B cell (primary cell): ENCODE measurements at places on chromosomes 12 and 14. TPM values are rescaled to one million over a fixed set of nuclear protein-coding genes. Genes with fewer than 3 reads are reported as not detected.
A peak's percentile ranks its signal among the peaks of the same experiment; 100 is the strongest.

The A2ML1 gene
- total RNA-seq: not detected in 2 replicates

GRCh38 chr14:81464253-81465002 is 64.3 kb upstream of the STON2 start:
- H3K36me3 ChIP-seq: no peaks in the 10 kb centered on the region
- H3K27ac ChIP-seq: peak overlapping the region; percentile 62
- H3K27me3 ChIP-seq: no peaks in the 10 kb centered on the region
- peak overlapping the region; percentile 66 for H3K4me3 ChIP-seq

DNA sequence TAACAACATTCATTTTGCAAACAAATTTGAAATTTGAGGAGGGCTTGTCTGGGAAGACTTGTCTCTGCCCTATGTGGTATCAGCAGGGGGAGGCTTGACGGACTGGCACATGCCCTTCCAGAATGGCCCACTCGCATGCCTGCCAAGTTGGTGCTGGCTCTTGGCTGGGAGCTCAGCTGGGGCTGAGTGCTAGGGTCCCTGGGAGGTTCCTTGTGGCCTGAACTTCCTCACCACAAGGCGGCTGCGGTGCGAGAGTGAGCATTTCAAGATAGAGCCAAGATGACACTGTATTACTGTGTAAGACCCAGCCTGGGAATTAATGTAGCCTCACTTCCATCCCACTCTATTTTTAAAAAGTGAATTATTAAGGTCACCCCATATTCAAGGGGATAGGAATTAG is 271.6 kb upstream of the PLEKHG7 start:
- no peaks in the 10 kb centered on the region for H3K36me3 ChIP-seq
- H3K4me3 ChIP-seq: no peak overlapping the region
- peaks cover 52% of the 10 kb centered on the region for H3K4me1 ChIP-seq
- peak; percentile 60 for DNase-seq

The PSMA6 gene
- total RNA-seq: 70.6 and 86.8 TPM in 2 replicates

- no peaks in the 10 kb centered on the region for H3K36me3 ChIP-seq
- DNase-seq: no peak
- H3K27ac ChIP-seq: no peak overlapping the region
Measured at GRCh38 chr14:52494444-52494843, 57.9 kb downstream of the TXNDC16 start.

DNA sequence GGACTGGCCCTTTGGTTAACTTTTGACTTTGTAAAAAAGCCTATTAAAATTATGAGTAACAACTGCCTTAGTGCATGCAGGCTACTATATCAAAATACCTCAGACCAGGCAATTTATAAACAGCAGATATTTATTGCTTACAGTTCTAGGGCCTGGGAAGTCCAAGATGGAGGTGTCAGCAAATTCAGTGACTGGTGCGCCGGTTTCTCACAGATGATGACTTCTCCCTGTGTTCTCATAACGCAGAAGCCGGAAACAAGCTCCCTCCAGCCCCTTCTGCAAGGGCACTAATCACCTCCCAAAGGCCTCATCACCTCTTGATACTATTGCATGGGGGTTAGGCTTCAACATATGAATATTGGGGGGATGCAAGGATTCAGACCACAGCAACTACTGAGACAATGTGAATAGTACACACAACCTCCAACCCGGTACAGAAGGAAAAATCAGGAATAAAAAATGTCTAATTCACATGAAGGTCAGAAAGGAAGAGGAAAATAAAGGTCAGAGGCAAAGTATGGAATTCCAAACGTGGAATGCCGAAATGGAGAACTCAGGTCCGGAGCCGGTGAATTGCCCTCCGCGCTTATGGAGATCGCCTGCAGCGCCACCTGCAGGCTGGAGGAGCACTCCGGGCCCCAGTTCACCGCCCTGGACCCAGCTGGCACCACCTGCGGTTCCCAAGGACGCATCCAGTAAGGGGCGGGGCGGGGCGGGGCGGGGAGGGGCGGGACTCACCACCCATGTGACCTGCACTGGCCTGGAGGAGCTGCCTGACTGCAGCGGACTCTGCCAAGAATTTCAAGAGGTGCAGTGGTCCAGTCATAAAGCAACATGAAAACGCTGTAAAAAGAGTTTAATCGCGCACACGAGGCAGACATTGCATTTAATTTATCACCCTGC is 203.4 kb downstream of the KIF26A start:
- no peaks in the 10 kb centered on the region for H3K4me1 ChIP-seq
- no peak overlapping the region for H3K4me3 ChIP-seq
- H3K27ac ChIP-seq: no peak overlapping the region
- H3K27me3 ChIP-seq: peaks cover 15% of the 10 kb centered on the region
- no peaks in the 10 kb centered on the region for H3K36me3 ChIP-seq
- no peak for DNase-seq

- H3K4me1 ChIP-seq: peaks cover 21% of the 10 kb centered on the region
- H3K36me3 ChIP-seq: peaks cover 4% of the 10 kb centered on the region
- no peaks in the 10 kb centered on the region for H3K27me3 ChIP-seq
- peak; percentile 33 for DNase-seq
- no peak overlapping the region for H3K4me3 ChIP-seq
Measured at GRCh38 chr12:124506145-124506831, 61.1 kb downstream of the NCOR2 start.

The PROX2 gene
- 0.07 TPM in 1 of 2 replicates, not detected in the other for total RNA-seq

GRCh38 chr14:75426332-75427125 is 1.3 kb upstream of the JDP2 start:
- no peaks in the 10 kb centered on the region for H3K36me3 ChIP-seq
- no peaks in the 10 kb centered on the region for H3K27me3 ChIP-seq
- DNase-seq: peak; percentile 79
- H3K27ac ChIP-seq: peak overlapping the region; percentile 86
- H3K4me3 ChIP-seq: peak overlapping the region; percentile 77

DNA sequence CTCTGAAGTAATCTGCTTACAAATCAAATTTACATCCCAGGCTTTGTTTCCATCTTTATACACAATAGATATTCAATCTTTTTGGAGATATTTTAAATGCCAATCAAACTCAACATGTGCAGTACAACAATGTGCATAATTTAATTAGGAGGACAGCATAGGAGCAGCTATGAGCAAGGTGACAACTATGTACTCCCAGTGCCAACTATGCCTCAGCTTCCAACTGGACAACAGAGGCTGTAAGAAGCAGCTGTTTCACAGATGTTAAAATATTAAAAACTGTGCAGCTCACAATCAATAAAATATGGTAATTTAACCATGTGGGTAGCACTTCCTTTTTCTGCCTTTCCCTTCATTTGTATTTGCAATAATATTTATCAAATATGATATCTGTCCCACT is 99.9 kb downstream of the ST8SIA1 start:
- no peak for DNase-seq
- no peak overlapping the region for H3K27ac ChIP-seq
- H3K36me3 ChIP-seq: no peaks in the 10 kb centered on the region
- H3K27me3 ChIP-seq: no peaks in the 10 kb centered on the region
- no peaks in the 10 kb centered on the region for H3K4me1 ChIP-seq

The OAS2 gene
- total RNA-seq: 57.4 and 59.3 TPM in 2 replicates

DNA sequence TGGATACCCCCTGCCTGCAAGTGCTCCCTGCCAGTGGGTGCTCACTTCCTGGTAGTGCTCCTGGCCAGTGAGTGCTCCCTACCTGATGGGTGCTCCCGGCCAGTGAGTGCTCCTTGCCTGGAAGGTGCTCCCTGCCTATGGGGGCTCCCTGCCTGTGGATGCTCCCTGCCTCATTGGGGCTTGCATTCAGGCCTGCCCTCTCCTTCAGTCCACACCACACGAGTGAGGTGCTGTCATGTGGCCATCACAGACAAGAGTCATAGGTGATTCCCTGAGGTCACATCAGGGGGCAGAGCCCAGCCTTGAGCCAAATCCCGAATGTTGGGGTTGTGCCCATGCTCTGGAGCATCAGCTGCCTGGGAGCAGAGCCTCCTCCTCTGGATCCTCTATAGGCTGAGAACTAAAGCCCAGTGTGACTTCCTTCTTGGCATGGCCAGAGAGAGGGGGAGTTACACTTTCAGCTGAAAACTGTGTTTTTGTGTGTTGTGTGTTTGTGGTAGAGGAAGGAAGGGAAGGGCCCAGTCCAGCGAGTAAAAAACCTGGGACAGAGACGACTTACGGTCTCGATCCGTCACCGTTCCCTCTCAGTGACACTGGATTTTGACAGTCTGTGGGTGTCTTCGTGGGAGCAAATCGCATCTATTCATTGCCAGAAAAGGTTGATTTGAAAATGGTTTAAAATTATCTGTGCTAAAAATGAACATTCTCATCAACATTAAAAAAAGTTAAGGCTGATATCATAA is 136.0 kb downstream of the ADGRD1 start:
- H3K27me3 ChIP-seq: no peaks in the 10 kb centered on the region
- no peak overlapping the region for H3K27ac ChIP-seq
- no peak for DNase-seq
- peaks cover 11% of the 10 kb centered on the region for H3K4me1 ChIP-seq
- no peak overlapping the region for H3K4me3 ChIP-seq

The RGS6 gene
- not detected in 2 replicates for total RNA-seq

GRCh38 chr12:92915365-92915764 is 13.7 kb downstream of the EEA1 start:
- peaks cover 4% of the 10 kb centered on the region for H3K4me1 ChIP-seq
- no peak for DNase-seq
- peaks cover 2% of the 10 kb centered on the region for H3K36me3 ChIP-seq
- no peak overlapping the region for H3K4me3 ChIP-seq
- no peak overlapping the region for H3K27ac ChIP-seq
- no peaks in the 10 kb centered on the region for H3K27me3 ChIP-seq

DNA sequence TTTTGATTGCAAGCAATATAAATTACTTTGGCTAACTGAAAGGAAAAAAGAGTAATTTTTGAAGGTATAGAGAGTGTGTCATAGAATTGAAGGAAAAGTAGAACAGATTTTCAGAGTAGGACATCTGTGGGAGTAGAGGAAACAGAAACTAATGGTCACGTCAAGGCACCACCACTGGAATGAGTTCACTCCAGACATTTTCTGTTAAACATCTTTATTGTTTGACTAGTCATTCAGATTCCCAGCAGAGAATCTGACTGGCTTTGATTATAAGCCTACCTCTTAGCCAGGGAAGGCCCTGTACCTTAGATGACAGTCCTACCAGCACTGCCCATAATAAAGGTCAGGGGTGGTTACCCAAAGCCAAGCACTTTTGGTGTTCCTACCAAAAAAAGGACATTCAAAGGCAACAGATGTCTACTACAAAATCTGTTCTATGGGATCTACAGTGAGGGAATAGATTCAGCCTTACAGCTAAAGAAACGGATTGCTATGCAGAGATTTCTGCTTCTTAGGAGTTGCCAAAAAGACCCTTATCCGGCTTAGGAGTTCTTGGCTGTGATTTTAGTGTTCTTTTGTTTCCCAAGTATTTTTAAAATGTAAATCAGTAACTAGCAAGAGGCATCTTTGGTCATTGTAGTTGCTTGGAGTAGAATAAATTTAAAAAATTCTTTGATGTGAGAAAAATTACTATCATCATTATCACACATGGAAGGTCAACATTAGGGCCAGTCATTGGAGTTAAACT is 410.8 kb downstream of the RAD51B start:
- no peaks in the 10 kb centered on the region for H3K27me3 ChIP-seq
- DNase-seq: no peak
- peaks cover 8% of the 10 kb centered on the region for H3K4me1 ChIP-seq
- no peak overlapping the region for H3K4me3 ChIP-seq
- no peak overlapping the region for H3K27ac ChIP-seq

GRCh38 chr12:102652645-102653313 is 172.4 kb upstream of the IGF1 start:
- no peaks in the 10 kb centered on the region for H3K27me3 ChIP-seq
- H3K27ac ChIP-seq: no peak overlapping the region
- no peaks in the 10 kb centered on the region for H3K4me1 ChIP-seq
- H3K36me3 ChIP-seq: no peaks in the 10 kb centered on the region
- no peak overlapping the region for H3K4me3 ChIP-seq

The PSMB5 gene
- total RNA-seq: 29.0 and 31.9 TPM in 2 replicates

DNA sequence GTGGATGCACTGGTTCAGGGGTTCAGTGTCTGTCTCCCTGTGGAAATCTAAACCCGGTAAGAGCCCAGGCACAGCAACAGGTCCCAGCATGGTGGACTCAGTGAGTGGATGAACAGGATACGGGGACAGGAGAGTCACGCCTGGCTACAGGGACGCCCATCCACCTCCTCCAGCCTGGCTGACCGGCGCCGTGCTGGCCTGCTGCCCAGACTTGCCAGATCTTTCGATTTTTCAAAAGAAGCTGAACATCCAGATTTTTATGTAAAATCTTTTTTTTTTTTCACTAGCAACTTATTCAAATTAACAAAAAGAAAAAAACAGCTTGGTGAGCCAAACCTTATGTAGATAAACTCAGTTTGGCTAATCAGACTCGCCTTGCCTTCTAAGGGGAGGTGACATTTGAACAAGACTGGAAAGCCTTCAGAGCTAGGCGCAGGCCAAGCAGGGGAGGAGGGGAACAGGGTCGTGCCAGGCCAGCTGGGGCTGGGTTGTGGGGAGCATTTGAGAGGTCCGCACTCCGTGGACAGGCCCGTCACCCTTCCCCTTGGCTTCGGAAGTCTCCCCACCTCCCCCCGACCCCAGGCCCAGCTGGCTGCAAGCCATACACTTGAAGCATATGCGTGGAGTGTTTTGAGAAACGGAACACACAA is 87.8 kb upstream of the NCOR2 start:
- no peak overlapping the region for H3K4me3 ChIP-seq
- H3K4me1 ChIP-seq: no peaks in the 10 kb centered on the region
- H3K27ac ChIP-seq: no peak overlapping the region
- H3K27me3 ChIP-seq: peaks cover 3% of the 10 kb centered on the region
- H3K36me3 ChIP-seq: no peaks in the 10 kb centered on the region
